ENCODE measurements at places on chromosomes 5 and 9.

DNA sequence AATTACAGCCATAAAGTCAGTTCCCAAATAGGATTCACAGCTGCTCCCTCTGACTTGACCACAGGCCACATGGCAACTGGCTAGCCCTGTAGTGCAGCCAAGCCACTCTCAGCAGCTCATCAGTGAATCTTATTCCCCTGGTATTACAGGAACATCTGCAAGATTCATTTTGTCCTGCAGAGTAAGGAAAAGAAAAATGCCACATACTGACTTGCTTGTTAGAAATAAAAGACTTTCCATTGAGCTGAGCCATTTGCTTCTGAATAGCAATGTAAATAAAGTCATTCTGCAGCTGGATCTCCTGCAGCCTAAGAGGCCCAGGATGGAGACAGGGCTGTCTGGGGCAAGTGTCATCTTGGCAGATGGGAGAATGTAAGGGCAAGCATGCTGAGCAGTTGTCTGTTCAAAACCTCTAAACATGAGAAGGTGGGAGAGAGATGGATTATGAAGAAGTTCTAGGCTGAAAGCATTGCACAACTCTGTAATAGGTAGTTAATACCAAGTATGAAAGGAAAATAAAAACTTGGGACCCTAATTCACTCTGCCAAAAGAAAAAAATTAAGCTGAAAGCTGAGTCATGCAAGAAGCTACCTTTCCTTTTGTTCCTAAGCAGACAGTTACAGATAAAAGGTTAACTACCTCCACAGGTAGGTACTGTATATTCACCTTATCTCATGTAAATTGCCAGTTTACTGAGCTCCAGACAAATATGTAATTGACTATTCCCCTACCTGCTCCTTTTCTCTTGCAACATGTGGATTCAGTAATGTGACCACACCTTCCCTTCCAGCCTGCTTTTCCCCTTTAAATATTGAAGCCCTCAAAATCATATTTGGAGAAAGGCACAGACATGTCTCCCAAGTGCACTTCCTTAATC, 244.4 kb upstream of the RAI14 start:
- no peak for DNase-seq

DNA sequence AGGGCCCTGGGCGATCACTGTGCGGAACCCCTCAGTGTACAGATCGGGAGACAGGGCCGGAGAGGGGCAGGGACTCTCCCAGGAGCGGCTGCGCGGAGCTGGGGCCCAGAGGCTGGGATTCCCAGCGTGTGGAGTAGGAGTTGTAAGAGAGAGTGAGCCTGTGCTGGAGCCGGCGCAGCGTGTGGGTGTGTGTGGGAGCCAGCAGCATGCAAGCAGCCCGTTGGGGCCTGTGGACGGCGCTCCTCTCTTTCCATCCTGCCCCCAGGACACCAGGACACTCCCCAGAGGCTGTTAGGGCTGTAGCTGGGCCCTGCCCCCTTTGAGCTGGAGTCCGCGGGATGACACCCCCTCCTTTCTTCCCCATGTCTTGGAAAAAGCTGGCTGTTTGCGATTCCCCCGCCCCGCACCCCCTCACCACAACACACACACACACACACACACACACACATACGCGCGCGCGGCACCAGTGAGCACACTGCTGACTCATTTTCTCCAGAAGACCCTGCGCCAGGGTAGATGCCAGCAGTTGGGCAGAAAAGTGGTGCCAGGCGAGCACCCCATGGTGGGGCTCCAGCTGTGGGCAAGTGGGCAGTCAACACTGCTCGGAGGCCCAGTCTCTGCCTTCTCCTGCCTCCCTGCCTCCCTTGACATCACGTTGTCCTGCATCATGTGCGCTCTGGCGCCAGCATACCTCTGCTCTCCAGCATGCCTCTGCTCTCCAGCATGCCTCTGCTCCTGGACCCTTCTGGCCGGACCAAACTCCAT, 1.5 kb downstream of the COL27A1 start:
- DNase-seq: no peak

- DNase-seq: no peak
These were observed 17.5 kb downstream of the ATOX1 start for GRCh38 chr5:151740958-151741373.

GRCh38 chr9:113992994-113993393, 85.1 kb downstream of the AMBP start:
- DNase-seq: peak; percentile 63

GRCh38 chr5:77281969-77282336, 71.5 kb downstream of the PDE8B start:
- DNase-seq: no peak

- no peak for DNase-seq
These were observed 189.7 kb downstream of the ATPSCKMT start for GRCh38 chr5:10059980-10060379.

DNA sequence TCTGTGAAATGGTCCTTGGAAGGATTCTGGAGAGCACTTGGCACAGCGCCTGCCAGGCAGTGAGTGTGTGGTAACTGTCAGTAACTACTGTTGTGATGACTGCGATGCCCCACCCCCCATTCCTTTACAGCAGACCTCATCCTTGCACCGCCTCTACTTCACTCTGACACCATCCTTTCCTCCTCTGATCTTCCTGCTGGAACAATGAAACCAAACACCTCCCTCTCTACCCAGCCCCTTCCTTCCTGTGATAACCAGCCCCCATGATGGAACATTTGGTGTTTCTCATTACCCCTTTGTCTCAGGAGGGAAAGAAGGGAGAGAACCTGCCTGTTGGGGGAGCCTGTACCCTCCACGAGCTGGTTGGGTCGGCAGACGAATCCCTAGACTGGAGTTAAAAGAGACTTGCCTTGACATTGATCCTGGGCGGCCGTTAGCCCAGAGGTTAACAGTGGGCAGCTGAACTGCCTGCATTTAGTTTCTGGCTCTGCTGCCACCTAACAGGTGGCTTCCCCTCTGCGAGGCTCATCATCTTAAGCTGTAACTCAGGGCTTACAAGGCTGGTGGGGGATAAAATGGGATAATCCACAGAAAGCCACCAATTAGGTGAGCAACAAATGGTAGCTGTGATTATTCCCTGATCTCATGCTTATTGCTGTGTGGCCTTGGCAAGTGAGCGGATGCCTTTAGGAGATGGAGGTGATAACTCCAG, 34.2 kb upstream of the GRPEL2 start:
- no peak for DNase-seq

DNA sequence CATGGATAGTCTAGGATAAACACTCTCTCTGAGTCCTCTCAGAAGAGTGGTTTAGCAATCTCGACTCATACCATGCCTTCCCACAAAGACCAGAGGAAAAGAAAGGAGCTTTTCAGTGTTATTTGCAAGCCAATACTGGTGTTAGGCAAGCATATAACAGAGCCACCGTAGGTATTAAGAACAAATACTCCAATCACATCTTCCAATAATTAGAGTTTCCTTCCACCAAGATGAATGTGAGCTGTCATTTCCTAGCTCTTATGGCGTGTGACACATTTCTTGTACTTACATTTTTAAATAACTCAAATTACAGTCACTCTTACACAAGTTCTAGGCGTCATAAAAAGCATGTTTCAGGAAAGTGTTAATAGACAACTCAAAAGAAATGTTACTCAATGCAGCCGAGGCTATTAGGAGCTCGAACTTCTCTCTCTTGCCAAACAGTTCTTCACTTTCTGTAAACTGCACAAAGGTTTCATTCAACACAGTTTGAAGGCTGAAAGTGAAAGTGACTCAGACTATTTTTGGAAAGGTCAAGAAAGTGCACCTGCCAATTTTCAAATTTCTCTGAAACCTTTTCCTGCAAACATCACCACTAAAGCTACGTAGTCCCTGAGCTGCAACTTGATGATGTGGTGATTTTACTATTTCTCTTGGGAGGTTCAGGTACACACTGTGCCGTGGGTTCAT, 153.8 kb downstream of the AUH start:
- no peak for DNase-seq

DNA sequence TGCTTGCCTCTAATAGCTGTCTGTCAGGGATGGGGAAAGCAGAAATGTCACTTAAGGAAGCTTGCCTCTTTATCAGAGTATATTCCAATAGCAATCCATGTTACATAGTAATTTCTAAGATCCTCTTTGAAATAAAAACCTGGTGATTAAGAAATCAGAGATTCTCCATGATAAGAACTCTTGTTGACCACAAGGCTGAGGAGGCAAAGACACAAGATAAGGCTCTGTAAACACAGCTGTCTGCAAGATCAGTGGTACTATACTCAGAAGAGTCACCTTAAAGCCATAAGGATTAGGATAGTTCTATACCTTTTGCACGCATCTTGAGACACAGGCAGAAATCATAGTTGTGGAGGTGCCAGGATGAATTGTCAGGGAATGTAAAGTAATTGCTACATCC, 40.3 kb downstream of the HEXB start:
- DNase-seq: no peak

GRCh38 chr9:78783743-78784142, 486.8 kb downstream of the PSAT1 start:
- no peak for DNase-seq

GRCh38 chr9:22240619-22241018, 206.0 kb upstream of the DMRTA1 start:
- DNase-seq: no peak

DNA sequence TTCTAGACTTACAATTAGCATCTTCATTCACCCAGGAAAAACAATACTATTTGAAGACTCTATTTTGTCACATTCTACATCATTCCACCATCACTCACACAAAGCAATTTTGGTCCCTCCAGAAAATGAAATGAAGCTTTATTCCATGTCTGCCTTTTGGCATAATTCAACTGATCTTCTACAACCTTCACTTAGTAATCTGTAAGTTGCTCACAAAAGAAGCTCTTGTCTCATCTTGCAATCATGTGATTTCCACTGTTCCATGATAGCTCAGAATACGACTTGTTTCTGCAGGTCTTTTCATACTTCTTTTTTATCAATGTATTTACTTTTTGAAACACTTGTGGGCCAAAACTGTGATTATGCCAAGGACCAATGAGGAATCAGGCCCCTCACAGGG, 261.9 kb upstream of the NR4A3 start:
- DNase-seq: no peak

DNA sequence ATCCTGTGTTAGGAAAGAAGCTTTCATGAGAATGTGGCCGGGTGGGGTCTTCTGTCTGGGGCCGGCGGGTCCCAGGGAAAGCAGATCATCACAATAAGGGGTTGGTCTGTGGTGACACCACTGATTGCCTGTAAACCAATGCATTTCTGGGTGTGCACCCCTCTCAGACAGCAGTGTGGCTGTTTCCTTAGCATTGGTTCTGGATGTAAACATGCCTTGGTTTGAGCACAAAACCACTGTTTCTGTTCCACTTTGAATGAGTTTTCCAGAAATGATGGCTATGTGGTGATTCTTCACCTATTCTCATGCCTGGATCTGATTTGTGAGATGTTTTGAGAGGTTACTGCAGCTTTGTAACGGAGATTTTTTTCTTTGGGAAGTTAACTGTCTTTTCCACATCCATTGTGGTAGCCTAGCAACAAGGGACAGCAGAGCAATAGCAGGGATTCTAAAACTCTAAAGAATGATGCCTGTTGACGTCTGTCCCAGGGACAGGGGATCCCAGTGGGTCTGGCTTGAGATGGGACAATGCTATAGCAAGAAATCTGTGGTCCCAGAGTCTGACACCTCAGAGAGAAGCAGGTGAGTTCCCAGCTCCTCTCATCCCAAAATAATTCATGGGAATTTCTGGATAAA, at the start of gene CCDC192:
Gene CCDC192 (plus strand): TSS at position 466 of the 636 bp plus-strand sequence. CDS start 55 bp downstream, at position 521.
- no peak for DNase-seq

- DNase-seq: no peak
These were observed 84.2 kb downstream of the GPBP1 start for GRCh38 chr5:57258052-57258451.

DNA sequence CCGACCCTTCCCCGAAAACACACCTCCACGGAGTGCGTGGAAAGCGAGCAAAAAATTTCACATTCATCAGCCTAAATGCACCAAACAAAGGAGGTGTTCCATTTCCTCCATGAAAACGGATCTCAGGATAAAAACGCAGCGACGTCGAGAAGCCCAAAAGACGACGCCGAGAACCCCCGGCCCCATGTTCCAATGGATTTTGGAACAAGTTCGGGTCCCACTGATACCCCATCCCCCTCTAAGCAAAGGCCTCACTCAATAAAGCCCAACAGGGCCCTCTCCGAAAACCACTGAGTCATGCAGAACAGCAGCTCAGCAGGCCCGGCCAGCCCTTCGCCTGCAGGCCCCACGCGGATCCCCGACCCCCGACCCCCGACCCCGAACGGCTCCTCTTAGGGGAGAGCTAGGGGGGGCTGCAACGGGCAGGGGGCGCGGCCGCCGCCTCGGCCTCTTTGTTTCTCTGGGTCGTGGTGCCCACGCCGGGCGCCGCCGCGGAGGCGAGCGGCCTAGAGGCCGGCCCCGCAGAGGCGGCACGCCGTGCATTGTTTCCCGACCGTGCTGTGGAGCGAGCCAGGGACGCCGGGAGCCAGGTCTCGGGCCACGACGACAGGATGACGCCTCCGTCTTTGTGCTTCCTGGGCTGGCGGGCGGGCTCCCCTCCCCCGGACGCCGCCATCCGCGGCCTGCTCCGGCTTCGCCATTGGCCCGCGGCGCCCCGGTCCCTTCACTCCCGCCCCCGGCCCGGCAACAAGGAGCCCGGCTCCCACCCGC, 915 bp downstream of the ZFAND5 start:
- peak; percentile 89 for DNase-seq

- DNase-seq: no peak
These were observed 127.7 kb downstream of the GCNT1 start for GRCh38 chr9:76586390-76587314.

DNA sequence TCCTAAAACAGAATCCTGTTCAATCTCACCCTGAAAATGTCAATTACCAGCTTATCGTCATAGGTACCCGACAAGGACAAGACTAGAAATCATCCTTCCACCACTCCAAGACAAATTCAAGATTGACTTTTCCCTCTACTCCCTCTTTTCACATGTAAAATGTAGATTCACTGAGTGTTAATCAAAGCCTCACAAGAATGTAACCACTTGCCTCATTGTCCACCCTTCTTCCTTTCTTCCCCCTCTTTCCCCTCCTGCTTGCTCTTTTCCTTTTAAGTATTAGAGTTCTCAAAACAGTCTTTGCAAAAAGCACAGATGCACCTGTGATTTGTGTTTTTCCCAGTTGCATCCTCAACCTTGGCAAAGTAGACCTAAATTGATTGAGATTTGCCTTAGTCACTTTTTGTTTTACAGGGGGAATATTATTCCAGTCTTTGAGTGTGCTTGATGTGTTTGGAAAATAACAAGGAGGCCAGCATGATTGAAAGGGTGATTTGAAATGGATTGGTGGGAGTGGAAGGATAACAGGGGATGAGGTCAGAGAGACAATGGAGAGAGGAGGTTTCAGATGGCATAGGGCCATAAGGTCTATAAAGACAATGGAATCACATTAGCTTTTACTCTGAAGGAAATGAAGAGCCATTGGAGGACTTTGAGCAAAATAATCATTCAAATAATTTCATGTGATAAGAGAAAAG, 231.3 kb upstream of the TYRP1 start:
- no peak for DNase-seq

GRCh38 chr5:148014276-148014675, 49.5 kb upstream of the SPINK5 start:
- DNase-seq: no peak

GRCh38 chr5:147732291-147732883, 50.1 kb downstream of the JAKMIP2 start:
- DNase-seq: no peak
